Activated naive CD4-positive, alpha-beta T cell (primary cell): ENCODE measurements at places on chromosomes 1 and 21.

DNA sequence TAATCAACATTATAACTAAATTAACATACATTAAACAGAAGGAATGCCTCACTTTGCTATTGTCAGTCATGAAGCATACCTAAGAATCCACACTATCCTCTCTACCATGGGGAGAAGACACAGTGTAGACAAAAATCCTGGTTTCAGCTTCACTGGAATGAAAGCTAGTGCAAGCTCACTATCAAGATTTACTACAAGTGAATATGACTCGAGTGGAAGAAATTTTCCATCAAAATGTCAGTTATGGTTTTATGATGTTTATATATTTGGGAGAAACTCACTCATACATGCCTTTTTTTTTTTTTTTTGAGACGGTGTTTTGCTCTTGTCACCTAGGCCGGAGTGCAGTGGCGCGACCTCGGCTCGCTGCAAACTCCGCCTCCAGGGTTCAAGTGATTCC lies 424.3 kb downstream of the KCNT2 start:
- no peak for DNase-seq

GRCh38 chr1:7785108-7785507 lies 1.0 kb downstream of the PER3 start:
- DNase-seq, result no peak

GRCh38 chr1:8018492-8019228 lies 7.4 kb downstream of the ERRFI1 start:
- DNase-seq, result no peak

- no peak for DNase-seq
Measured at GRCh38 chr1:175183586-175183985, 9.0 kb downstream of the KIAA0040 start.

DNA sequence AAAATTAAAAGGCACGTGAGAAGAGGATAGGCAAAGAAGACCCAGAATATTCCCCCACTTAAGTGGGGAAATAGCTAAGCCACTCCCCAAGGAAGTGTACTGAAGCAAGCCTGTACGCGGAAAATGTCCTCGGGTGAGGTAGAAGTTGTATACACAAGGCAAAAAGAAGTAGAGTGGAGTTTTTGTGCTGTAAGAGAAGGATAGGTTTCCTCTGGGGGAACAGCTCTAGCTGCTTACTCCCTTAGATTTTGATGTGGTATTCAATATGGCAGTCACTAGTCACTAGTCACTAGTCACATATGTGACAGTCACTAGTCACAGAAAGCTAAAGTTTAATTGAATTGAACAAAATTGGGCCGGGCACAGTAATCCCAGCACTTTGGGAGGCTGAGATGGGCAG lies 7.6 kb downstream of the TXNIP start:
- DNase-seq, result no peak

- DNase-seq, result no peak
Measured at GRCh38 chr1:156055281-156056048, 883 bp downstream of the LAMTOR2 start.

GRCh38 chr1:210597555-210598134 lies 268.9 kb downstream of the HHAT start:
- DNase-seq, result no peak

DNA sequence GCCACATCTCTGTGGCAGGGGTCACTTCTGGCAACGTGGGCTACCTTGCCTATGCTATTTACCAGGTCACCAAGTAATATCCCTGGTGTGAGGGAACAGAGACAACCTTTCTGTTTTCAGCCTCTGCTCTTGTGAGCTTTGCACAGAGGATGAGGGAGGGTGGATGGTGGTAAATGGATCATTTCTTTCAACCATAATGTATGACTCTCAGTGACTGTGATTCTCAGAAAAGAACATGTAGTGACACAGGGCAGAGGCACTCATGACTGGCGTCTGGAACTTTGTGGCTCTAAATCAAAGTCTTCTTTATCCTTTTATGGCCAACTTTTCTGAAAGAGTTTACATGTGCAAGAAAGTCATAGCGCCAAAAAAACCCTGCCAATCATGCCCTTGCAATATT lies 153.5 kb upstream of the USP24 start:
- no peak for DNase-seq

DNA sequence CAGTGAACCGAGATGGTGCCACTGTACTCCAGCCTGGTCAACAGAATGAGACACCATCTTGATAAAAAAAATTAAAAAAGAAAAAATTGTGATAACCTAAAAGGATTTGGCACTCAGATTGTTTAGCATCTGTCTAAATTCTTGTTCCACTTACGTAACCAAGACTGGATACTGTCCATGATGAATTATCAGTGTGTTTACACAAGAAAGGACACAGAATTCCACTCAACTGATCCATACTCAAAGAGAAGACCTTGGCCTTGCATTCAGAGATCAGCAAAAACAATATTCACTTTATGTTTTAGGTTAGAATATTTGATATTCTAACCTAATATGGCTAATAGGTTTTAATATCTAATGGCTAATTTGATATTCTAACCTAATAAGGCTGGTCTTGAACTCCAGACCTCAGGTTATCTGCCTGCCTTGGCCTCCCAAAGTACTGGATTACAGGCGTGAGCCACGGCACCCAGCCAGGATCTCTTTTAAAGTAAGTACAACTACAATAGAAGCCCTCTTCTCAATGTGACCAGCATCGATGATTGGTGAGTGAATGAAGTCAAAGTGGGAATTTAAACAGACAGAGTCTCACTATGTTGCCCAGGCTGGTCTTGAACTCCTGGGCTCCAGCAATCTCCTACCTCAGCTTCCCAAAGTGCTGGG lies 43.1 kb upstream of the COX20 start:
- no peak for DNase-seq

DNA sequence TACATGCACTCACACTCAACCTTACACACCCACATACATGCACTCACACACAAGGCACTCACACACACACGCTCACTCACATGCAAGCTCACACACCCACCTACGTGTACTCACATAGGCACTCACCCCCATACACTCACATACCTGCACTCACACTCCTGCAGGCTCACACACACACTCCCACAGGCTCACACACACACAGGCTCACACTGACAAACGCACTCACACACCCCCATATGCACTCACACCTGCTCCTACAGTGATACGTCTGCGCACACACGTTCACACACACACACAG lies 19.1 kb upstream of the TMEM52 start:
- DNase-seq, result no peak

- no peak for DNase-seq
Measured at GRCh38 chr1:47886141-47886540, 111.0 kb downstream of the TRABD2B start.

DNA sequence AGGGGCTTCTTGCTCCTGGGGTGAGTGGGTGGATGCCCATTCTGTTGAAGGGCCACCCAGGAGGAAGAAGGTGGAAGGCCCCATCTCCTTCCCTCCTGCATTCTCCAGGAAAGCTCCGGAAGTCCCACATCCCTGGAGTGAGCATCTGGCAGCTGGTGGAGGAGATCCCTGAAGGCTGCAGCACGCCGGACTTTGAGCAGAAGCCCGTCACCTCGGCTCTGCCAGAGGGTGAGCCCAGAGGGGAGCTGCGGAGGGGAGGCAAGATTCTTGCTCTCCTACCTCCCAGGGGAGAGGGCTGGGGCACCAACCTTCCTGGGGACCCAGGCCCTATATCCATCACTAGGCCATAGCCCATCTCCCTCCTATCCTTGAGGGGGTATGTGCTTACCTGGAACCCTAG lies 3.4 kb downstream of the IGFN1 start:
- DNase-seq, result no peak

GRCh38 chr21:28439788-28440187 lies 552.9 kb downstream of the LTN1 start:
- no peak for DNase-seq

GRCh38 chr1:67537667-67538018 lies 107.4 kb upstream of the SERBP1 start:
- DNase-seq, result no peak

GRCh38 chr1:6727535-6727934 lies 25.9 kb upstream of the DNAJC11 start:
- no peak for DNase-seq

DNA sequence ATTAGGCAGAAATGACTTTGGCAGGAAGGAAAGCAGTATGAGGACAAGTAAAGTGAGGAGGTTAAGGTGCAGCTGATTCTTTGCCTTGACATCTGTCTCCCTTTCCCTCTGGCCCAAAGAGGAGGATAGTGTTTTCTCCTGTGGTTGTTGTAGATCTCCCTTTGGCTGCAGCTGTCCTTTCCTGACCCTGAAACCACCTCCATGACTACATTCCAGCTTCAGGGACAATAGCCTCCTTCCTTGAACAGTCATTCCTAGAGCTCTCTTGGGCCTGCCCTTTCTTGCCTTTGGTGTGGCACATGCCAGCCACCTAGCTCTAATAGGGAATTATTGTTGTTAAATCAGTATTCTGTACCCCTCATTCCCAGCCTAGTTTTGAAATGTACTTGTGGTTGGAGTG lies 6.2 kb downstream of the ZMYM1 start:
- DNase-seq, result no peak

DNA sequence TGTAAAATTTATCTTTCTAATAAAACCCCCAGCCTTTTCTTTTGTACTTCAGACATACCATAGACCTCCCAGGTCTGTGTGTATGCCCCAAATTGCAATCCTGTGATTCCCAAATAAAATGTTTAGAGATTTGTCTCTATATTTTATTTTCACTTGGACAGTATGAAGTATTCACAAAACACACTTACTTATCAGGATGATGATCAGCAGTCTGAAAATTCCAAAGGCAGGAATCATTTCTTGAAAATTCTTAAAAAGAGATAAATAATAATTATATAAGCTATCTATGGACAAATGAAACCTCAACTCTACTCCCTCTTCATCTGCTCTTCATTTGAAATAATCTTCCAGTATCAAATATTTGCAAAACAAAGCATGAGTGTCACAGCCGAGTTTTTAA lies 11.6 kb upstream of the GJA9 start:
- DNase-seq, result no peak

GRCh38 chr1:224525411-224526040 lies 90.6 kb upstream of the CNIH3 start:
- no peak for DNase-seq
